ENCODE measurements at places on chromosomes 1 and 21.

- DNase-seq = no peak
Measured at GRCh38 chr1:76003946-76004345, 70.6 kb upstream of the ST6GALNAC3 start.

DNA sequence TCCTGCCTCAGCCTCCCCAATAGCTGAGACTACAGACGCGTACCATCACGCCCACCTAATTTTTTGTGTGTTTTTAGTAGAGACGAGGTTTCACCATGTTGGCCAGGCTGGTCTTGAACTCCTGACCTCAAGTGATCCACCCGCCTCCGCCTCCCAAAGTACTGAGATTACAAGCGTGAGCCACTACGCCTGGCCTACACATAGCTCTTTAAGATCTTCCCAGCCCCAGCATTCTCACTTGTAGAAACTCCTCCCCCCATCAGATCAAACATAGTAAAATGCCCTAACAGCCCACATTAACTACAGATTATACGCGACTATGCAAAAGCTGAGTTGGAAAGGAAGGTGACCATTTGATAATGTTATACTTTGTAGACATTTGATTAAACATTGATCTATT lies 634.8 kb downstream of the MATN1 start:
- DNase-seq = no peak

GRCh38 chr1:172515927-172516326 lies 17.0 kb upstream of the SUCO start:
- no peak for DNase-seq

DNA sequence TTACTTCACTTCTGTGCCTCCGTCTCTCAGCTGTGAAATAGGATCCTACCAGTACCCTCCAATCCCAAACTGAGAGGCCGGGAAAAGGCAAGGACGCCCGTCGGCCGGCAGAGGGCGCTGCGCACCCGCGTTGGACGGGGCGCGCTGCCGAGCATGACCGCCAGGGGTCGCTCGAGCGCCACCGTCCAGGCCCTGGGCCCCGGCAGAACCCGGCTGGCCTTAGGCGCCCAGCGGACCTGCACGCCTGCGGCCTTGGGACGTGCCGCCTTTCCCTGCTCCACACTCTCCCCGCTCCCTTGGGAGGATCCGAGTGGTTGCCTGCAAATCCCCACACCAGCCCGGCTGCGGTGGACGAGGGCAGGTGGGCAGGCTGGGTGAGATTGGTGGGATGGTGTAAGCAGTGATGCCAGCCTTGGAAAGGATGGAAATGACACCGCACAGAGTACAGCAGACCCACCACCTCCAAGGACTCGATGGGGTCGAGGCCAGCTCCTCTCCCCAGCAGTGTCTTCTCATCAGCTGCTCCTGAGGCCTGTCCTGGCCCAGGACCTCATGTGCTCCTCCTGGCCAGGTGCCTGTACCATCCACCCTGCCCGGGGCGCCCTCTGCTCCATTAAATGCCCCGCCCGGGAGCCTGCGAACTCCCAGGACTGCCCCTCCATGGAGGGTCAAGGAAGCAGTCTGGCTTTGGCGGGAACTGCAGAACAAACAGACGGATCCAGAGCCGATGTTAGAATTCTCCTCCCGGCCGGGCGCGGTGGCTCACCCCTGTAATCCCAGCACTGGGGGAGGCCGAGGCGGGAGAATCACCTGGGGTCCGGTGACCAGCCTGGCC lies 47.4 kb upstream of the LBR start:
- DNase-seq = peak; percentile 93

- no peak for DNase-seq
Measured at GRCh38 chr21:22585558-22585957, 1587.3 kb downstream of the NCAM2 start.

GRCh38 chr1:226131639-226132038 lies 54.9 kb downstream of the ACBD3 start:
- DNase-seq = peak; percentile 6

DNA sequence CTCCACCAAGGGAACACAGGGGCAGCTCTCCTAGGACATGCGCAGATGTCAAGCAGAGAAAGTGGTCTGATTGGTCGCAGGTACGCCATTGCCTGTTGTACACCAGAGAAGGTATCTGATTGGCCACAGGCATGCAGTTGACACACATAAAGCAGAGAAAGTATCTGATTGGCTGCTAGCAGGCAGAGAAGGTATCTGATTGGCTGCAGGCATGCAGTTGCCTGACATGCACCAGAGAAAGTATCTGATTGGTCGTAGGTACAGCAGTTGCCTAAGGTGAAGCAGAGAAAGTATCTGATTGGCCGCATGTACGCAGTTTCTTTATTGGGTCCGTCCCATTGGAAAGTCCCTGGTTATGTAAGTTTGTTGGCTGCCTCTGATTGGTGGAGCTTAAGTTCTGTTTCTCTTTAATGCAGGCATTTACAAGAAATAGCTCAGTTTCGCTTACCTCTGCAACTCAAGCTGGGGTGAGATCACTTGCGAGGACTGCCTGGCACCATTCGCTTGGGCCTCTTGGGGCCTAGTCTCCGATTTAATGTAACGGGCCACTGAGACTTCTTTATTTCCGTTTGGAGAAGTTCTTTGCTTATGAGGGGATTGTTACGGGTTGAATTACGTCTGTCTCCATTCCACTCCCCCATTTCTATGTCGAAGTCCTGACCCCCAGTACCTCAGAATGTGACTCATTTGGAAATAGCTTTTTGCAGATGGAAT lies 74.2 kb downstream of the SIK1 start:
- DNase-seq = peak; percentile 64

GRCh38 chr1:228487336-228488124 lies at the start of gene RNF187:
TSS of gene RNF187 (plus strand) at chr1:228487382.
- peak; percentile 97 for DNase-seq

GRCh38 chr1:145706086-145706664 lies 993 bp downstream of the PDZK1 start:
- DNase-seq = no peak

DNA sequence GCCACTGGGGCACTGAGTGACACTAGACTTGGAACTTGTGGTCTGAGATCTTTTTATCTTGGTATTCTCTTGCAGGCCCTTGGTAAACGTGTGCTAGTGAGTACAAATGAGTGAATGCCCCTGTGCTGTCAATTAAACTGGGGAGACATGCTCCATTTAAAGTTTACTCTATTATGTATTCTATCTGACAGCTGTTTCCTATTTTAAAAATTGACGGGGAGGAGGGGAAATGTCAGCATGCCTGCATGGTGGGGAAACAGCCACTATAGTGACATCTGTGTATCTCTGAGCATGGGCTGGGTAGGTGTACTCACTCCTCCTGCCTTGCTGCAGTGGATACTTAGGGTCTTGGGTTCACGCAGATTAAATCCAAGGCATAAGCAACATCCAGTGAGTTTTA lies 59.0 kb upstream of the IKBKE start:
- peak; percentile 57 for DNase-seq

DNA sequence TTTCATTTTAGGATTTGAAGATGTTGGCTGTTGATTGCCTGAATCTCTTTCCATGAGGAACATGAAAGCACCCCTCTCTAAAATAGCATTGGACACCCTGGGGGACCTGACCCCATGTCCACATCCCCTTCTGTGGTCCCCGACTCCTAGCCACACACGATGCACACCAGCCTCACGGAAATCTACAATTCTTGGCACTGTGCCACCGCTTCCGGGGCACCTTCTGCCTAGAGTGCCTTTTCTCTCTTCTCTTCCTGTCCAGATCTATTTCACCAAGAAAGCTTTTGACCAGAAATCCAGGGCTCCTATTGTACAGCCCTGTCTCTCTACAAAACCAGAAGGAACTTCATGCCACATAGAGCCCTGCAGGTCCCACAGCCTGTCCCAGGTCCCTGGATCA lies 50.3 kb downstream of the MYSM1 start:
- DNase-seq = no peak
